ENCODE measurements at places on chromosomes 12 and 14. TPM values are rescaled to one million over a fixed set of nuclear protein-coding genes. Genes with fewer than 3 reads are reported as not detected.

The KSR2 gene
- total RNA-seq, result 1.4 TPM

The AKAP3 gene
- total RNA-seq, result 2.2 TPM

The RNF212B gene
- total RNA-seq, result not detected

DNA sequence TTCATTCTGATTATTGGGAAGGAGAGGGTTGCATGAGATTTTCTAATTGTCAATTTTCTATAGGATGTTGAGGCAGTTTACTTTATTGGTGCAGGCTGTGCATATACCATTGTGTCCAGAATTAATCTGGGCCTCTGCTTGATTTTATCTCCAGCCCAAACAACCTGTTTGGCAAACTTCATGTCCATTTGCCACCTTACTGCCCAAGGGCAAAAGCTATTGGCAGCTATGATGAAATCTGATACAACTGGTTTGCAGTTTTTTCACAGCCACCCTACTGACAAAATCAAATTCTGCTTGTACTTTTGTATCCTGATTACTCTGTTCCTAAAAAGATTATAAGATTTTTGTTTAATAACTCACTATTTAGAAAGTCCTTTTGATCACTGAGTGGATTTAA lies 789.2 kb upstream of the FBXO33 start:
- no peak for DNase-seq

DNA sequence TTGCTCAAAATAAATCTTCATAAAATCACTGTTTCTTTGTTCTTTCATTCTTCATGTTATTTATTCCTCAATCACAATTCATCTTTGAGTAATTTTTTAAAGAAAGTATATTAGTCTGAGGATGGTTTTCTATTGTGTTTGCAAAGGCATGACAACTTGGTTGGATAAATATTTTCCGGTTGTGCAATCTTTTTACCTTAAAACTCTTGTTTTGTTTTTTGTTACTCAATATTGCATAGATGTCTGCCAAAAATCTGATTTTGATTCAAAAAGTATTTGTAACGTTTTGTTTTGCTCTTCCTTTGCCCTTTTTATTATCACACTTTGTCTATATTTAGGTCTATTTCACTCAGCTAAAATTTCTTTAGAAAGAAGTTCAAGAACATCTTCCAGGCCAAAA lies 86.2 kb upstream of the SYT1 start:
- DNase-seq, result no peak

GRCh38 chr12:28652239-28652638 lies 462.0 kb downstream of the CCDC91 start:
- no peak for DNase-seq

The TPH2 gene
- total RNA-seq, result 0.13 TPM

The RASSF3 gene
- 90.2 TPM for total RNA-seq

GRCh38 chr12:2256915-2257314 lies 204.1 kb downstream of the CACNA1C start:
- no peak for DNase-seq

The CLEC1B gene
- total RNA-seq, result not detected

GRCh38 chr12:77384941-77385340 lies 319.6 kb upstream of the E2F7 start:
- DNase-seq, result no peak

- no peak for DNase-seq
Observed at GRCh38 chr14:102351023-102351422, 11.7 kb downstream of the CINP start.

DNA sequence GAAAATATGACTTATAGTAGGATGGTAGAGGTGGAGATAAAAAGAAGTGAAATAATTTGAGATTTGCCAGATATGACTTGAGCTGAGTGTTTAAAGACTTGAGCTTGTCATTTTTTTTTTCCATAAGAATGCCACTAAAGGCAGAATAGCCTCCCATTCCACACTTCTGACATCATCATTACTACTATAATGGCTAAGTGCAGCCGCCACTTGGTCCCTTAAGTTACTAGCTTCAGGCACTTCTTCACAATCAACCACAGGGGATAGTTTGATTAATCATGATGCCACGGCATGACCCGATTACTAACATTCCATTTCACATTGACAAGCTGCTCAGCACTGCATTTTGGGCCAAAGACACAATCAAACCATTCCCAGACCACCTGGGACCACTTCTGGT lies 127.9 kb downstream of the EFCAB11 start:
- no peak for DNase-seq

DNA sequence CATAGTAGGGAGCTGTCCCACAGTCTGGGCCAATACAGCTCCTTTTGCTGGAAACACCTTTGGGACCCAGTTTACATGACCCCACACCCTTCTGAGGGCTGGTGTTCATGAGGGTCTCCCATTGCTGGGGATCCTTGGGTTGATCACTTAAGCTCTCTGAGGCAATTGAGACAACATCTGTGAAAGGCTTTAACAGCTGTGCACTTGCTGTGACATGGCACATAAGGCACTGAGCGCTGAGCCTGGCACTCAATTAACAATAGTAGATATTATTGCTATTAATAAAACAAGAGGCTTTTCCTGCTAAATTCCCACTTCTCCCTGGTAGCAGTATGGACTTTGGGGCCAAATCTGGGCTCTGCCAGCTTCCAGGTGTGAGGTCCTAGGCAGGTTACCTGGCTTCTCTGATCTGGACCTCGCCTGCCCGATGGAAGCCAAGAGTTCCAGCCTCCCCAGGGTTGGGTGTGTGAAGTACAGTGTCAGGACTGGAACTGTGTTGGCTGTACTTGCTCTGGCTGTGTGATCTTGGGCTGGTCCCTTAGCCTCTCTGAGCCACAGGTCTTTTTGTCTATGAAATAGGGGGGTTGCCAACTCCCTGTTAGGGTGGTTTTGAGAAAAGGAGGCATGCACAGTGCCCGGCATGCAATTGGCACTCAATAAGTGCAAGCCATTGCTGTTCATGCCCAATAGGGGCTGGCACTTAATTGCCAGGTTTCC lies 3.1 kb downstream of the SH2B3 start:
- DNase-seq, result no peak

The TSPAN9 gene
- 8.5 TPM for total RNA-seq

- DNase-seq, result no peak
Observed at GRCh38 chr12:12818701-12819100, 5.6 kb downstream of the DDX47 start.

- DNase-seq, result no peak
Observed at GRCh38 chr12:97758194-97758501, 295.5 kb downstream of the RMST start.

DNA sequence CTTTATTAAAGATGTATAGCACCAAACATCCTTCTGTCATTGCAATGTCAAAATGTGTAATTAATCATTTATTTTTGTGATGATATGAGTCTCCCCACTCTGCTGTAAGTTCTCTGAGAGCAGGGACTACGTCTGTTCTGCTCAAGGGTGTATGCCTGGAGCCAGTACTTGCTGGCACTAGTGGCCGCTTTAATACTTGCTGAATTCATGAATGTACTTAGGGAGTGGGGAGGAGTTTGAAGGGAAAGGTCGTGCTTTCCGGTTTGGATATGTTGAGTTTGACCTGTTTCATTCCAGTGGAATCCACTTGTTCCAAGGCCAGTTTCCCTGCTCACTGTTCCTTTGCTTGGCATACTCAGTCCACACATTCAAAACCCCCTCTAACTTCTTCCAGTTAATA lies 1.9 kb upstream of the DCAF5 start:
- DNase-seq, result no peak

- no peak for DNase-seq
Observed at GRCh38 chr14:72607386-72608130, 286.3 kb downstream of the DPF3 start.

The MAP3K9 gene
- 9.3 TPM for total RNA-seq

The A2M gene
- 165 TPM for total RNA-seq

DNA sequence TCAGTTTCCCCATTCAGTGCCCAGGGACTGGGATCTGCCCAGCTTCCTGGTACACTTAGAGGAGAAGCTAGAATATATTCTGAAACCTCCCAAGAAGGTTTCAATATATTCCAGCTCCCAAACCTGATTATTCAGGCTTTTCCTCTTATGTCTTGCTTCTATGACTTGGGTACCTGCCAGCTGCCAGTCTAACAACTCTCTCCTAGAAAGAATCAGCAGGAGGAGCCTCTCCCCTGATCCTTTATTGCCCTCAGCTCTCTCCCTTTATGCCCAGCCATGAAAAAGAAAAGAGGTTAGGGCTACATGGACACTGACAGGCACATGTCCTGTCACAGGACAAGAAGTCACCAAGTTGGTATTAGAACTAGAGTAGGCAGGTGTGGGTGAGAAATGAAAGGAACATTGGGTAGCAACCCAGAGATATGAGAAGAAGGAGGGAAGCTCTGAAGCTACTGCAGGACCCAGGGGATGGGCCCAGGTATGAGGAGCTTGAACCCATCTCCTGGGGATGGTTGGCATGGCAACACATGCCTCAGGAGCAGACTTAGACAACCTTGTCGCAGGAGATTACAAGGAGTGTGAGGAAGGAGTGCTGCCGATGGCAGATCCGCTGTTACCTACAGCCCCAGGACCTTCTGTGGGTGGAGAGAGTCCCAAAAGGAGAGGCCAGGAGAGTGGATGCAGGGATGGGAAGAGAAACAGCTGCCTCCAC lies 2.0 kb upstream of the CACNB3 start:
- DNase-seq, result peak; percentile 80

Measured in mucosa of descending colon (tissue), 3 donors.